ENCODE measurements at places on chromosomes 3 and 15.

GRCh38 chr3:5349343-5349742 lies 161.8 kb downstream of the EDEM1 start:
- DNase-seq = no peak

DNA sequence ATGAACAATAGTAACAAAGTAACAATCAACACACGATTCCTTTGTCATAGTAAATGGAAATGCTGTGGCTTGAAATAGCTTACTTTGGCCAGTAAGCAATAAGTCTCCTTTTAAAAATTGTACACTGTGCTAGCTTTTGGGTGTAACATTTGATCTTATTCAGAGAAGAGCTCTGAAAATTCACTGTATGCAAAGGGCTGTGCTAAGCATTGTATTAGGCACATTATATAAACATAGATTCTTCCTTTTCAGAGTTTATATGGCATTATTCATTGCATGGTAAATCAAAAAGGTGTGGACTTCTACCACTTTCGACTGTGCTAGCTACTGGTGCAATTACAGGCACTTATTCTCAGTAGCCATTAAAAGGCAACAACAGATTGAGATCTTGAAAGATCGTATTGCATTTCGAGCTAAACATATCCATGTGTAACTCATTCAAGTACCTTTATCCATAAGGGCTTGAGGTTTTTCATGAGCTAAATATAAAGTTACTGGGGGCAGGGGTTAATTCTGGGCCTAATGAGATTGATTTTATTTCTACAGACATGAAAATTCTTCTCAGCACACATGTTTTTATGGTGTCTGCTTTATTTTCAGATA lies 246.8 kb downstream of the NR1D2 start:
- no peak for DNase-seq

DNA sequence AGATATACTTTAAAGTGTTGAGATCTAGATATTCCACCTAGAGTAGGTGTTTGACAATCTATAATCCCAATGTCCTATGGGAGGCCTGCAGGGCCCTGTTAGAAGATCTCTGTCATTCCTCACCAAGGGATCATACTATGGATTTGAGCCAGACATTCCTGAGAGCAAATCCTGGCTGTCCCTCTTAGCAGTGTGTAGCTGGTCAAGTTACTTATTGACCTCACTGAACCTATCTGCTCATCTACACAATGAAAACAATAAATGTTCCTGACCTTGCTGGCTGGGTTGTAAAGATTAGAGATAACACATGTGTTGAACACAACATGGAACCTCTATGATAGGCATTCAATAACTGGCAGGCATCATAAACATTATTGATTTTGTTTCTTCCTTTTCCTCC lies 265.6 kb upstream of the ATP11B start:
- DNase-seq = no peak

DNA sequence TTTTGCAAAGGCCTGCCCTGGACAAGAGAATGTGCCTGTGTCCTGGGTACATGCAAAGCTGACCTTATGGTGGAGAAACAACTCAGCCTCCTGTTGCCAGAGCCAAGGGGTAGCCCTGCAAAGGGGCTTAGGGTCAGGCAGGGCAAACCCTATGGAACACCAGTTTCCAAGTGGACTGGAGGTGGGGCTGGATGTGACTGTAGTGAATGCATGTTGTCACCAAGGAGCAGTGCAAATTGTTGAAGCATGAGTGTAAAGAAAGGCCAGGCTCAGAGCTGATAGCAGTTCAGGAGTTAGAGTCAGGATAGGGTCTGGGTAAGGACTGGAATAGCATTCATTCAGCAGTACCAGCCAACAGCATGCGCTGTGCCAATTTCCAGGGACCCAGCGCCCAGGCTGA lies 82.9 kb upstream of the PXYLP1 start:
- DNase-seq = no peak

DNA sequence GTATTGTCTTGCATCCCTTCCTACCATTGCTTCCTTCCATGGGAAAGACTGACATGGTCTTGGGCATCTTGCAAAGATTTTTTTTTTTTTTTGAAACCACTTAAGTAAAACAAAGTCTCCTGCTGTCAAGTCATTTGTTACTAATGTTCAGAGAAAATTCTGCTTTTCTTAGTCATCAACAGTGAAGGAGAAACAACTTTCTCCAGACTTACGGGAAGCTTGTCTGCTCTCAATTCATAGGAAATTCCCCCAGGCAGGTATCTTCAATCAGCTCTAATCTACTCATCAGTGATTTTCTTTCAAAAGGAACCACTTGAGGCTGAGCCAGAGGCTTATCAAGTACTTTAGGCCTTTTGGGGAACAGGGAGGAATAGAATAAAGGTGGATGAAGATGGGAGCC lies 15.9 kb upstream of the DRD3 start:
- DNase-seq = no peak

DNA sequence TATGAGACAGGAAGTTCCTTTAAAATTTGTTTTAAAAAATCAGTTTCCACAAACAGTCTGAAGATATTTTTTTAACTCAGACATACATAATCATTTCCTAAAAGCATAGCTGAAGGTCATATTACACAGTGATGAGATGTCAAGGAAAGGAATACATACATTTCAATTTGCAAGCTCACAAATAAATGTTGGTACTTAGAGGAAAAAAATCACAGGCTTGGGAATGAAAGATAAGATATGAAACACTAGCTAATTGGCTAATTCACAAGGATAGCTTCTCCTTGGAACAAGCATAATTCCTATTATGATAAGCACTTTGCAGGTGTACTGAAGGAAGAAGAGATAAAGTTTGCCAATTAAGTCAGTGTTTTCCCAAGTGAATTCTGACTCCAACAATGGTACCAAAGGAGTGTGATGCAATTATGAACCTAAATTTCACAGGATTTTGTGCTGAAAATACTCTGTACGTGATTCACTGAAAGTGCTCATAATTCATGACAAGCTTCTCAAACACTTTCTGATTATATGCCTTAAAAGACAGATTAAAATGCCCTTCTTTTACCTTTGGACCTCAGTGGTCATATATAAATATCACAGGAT lies 112.4 kb downstream of the FRMD5 start:
- DNase-seq = no peak

DNA sequence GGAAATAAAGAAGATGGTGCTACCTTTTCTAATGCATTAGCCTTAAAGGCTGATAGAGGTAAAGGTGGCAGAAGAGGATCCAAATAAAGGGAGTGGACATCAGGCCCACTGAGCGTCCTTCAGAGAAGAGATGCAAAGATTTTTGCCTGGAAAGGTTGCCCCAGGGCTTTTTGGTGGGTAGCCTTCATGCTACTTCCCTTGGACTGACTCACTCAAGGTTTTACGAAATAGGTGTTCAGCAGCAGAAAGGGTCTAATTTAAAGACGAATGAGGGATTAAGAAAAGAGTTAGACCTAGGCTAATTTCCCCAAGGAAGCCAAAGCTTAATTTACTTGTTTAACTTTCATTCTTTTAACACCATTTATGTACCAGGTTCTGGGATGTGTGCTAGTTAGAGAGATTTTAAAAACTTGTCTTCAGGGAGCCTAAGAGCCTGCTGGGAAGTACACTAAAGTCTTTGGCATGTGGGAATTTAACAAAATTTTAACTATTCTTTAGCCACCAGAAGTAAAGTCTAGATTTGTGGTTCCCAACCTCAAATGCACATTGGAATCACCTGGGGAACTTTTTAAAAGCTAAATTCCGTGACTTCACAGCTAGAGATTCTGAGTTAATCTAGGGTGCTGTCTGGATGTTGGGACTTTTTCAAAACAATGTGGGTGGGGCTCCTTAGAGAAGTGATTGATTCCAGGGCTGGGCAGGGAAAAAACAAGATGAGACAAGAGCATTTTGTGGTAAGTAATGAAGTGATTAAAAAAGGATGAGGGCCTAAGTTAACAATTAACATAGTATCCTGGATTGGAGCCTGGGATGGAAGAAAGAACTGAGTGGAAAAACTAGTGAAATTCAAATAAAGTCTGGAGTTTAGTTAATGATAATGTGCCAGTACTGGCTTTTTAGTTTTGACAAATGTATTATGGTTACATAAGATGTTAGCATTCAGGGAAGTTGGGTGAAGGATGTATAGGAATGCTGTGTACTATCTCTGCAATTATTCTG lies 3.4 kb downstream of the IL20RB start:
- no peak for DNase-seq
